Stimulated activated CD4-positive, alpha-beta T cell treated with anti-CD3 and anti-CD28 coated beads, Interleukin-15, amount 100 ng/mL, for 1 hour (primary cell): ENCODE measurements at places on chromosomes 2 and 18.

- DNase-seq: no peak
These were observed 41.0 kb downstream of the NPC1 start for GRCh38 chr18:23545247-23545789.

- no peak for DNase-seq
These were observed 385.5 kb upstream of the HNRNPA3 start for GRCh38 chr2:176826984-176827668.

DNA sequence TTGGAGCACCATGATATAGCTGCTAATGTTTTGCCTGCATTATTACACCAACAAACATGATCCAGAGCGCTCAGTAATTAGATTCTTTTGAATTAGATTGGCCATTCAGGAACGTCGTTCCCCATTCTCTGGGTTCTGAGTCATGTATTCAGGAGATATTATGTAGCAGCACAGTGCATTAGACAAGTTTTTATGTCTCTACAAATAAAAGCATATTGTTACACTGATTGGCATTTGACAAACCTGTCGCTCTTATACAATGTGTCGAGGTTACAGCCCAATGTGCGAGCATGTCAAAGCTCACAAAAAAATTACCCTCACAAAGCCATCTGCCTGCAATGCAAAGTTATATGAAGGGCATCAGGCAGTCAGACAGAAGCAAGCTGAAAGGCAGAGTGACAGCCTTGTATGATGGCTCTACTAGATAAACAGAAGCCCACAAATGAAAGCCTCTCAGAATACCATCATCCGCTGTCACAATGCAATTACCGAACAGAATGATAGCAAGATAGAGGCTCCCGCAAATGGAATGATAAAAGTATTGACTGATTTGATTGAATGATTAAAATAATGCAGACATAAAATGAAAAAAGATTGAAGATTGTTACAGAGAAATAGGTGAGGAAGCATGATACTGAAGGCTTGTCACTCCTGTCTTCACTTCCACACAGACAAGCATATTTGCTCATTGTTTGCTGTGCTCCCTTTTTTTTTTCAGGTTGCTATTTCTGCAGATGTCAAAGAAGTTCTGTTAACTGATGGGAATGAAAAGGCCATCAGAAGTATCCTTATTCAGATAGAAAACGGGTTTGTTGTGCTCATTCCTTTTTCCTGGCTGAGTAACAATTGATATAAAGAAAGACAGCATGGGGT lies 234.6 kb upstream of the SIX3 start:
- DNase-seq: no peak

DNA sequence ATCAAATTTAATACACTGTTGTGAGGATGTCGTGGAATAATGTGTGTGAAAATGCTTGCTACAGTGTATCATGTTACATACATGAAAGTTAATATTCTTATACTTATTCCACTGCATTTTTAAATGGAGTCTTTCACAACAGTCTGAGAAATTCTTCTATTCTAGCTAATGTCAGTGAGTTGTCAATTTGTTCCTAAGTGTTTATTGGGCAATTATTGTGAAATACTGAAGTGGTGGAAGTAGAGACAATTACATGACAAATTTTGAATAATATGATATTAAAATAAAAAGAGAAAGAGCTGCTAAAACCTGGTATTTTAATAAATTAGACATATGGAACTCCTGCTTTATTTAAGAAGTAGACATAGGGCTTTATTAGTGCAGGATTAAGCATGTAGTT lies 176.1 kb downstream of the PTPRM start:
- no peak for DNase-seq

- DNase-seq: no peak
These were observed 472.6 kb upstream of the NETO1 start for GRCh38 chr18:73340135-73340977.

GRCh38 chr2:203900253-203900652 lies 32.7 kb downstream of the CTLA4 start:
- DNase-seq: no peak

GRCh38 chr2:15220603-15221002 lies 340.5 kb downstream of the NBAS start:
- DNase-seq: no peak

DNA sequence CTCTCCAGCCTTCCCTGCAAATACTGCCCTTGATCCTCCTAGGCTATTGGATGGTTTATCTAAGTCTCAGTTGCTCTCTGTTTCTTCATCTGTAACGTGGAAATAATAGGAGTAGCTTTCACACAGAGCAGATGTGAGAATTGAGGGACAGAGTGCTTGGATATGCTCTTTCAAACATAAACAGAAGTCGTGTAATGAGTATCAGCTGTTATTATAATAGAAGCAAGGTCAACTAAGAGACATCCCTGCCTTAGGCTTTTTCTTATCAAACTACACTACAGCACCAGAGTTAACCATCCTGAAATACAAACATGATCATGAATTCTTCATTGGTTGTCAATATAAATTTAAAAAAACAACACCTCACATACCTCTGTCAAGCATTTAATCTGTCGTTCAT lies 138.2 kb downstream of the DOK6 start:
- no peak for DNase-seq

- no peak for DNase-seq
These were observed 77.6 kb downstream of the EPC2 start for GRCh38 chr2:148721991-148722777.

GRCh38 chr18:22702806-22703205 lies 230.3 kb upstream of the RBBP8 start:
- DNase-seq: no peak

DNA sequence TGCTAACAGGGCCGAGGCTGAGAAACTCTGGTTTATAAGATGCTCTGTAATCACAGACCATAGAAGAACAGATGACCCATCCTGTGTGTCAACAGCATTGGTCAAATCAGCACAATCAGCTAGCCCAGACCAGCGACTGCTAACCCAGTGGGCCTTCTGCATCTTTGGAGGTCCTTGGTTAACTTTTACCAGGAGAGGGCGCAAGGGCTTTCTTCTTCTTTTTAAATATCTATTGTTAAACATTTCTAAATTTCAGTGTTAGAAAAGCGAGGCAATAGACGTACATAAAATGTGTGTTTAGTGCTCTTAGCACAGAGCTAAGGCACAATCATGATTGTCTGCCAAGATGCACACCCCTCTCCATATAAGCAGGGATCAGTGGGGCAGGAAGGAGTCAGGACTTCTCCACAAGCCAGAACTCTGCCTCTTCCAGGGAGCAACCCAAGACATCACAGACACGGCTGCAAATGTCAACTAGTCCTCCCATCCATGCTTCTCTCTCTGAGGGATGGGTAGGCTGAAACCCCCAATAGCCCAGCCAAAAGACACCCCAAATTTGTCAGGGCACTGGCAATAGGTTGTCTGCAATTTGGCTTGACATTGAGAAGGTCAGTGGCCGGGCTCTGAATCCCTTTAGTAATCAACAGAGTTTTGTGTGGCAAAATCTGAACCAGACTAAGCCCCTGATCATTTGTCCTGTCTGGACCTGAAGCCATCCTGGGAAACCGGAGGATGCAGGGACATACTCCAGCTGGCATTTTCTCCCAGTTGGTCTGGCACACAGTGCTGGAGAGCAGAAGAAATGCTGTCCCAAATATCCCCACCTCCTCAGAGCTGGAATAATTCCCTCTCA lies 188.2 kb downstream of the BCL2 start:
- DNase-seq: no peak

DNA sequence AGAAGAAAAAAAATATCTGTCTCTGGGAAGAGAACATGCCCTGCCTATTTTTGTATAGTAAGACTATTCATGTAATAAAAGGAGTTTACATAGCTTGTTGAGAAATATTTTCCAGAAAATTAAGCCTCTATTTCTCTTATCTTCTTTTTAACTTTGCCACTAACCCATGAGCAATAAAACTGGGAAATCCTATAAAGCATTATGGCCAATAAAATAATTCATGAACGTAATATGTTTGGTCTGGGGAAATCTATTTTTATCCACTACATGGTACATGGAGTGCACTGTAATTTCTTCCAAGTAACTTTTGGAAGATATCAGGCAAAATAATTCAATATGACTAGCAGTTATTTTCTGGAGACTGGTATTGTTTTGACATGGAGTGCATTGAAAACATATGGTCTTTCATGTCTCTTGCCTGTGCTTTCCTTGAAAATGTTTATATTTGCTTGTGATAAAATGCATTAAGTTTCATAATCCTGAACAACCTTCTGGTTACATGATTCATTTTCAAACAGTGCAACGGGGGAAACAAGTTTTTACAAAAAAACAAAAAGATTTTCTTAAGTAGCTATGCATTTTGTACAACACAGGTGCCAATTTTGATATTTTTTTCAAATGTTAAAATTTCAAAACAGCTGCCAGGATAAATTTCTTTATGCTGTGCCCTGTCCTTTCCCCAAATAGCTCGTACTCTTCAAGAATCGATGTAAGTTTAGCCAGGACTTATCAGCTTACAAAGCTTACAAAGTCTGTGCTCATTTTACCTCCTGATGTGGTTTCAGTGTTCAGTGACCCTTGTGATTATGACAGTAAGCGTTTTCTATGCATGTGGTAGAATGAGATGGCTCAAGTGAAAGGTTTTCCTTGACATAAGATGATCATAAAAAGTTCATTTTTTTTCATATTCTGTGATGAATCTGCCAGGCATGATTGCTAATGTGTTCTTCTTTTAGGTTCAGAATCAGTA lies 194.5 kb downstream of the UBE2E3 start:
- no peak for DNase-seq

DNA sequence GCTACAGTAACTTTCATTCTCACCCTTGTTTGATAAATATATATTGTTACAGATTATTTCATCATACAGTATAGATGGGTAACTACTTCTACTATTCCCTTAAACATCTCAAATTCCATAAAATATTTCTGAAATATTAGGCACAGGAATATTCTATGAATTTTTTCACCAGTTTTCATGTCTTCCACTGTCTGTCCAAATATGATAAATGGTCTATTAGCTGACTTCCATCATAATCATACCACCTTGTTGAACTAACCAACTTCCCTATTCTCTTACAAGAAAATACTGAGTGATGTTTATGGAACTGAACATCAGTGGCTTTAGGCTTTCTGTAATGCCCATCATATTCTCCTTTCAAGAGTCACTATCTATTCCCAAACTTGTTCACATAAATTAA lies 82.4 kb downstream of the TRAPPC8 start:
- no peak for DNase-seq

- no peak for DNase-seq
These were observed 154.9 kb downstream of the ATAD2B start for GRCh38 chr2:23772056-23772455.

- DNase-seq: no peak
These were observed 16.3 kb downstream of the SLC8A1 start for GRCh38 chr2:40435426-40436092.

DNA sequence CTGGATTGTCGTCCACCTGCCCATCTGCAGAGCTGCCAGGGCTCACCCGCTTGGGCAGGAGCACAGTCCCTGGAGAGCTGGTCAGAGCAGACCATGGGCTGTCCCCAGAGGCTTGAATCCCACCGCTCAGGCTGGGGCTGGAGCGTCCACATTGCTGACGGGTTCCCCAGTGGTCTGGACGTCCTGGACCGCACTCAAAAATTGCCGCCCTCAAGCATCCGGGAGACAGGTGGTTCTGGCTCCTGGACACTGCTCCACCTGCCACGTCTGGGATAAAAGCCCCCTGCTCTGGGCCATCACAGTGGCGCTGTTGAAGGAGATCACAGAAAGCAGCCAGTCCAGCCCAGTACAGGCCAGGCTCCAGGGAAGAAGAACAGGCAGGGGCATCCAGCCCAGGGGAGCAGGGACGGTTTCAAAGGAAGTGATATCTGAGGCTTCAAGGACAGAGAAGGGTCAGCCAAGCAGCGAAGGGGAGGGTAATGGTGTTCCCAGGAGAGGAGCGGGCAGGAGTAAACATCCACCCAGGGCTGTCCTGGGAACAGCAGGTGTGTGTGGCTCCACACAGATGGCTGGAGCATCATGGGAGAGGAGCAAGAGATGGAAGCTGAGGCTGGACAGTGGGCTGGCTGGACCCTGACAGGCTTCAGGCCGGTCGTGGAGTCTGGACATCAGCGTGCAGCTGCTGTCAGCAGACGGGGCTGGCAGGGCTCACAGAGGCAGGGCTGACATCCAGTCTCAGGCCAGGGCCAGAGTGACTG lies 21.9 kb upstream of the ID2 start:
- DNase-seq: no peak

DNA sequence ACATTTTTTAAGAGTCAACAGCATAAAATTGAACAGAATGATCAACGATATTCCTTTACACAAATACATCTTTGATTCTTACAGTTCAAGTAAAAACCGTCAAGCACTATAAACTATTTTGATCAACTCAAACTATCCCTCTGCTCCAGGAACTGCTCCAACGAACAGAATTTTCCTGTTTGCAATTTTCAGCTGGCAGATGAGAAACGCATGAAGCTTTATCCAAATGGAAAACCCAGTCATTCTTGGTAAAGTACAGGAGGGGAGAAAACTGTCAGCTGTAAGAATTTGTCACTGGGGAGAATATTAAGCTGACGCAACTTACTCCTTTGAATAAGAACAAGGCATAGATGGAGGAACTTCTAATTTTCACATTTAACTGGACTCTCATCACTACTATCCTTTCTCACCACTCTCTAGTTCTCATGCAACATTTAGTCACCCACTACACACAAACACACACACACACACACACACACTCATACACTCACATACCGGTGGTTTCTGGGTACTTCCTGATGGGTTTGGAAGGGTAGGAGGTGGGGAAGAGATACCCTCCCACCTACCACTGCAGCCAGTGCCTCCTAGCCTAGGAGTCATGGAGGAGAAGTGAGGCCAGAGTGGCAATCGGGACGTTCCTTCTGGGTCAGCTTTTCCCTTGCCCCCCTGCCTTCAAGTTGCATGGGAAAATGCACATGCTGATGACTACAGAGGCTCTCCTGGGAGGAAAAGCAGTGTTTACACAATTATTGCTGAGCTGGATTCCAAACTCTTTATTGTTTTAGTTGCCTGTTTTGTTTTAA lies 54.0 kb upstream of the SPATS2L start:
- DNase-seq: no peak

- peak; percentile 21 for DNase-seq
These were observed 764 bp downstream of the MBD2 start for GRCh38 chr18:54223568-54224241.

GRCh38 chr2:27833931-27834330 lies 56.3 kb downstream of the RBKS start:
- DNase-seq: no peak

GRCh38 chr2:240985881-240986786 lies 12.3 kb upstream of the SNED1 start:
- no peak for DNase-seq

DNA sequence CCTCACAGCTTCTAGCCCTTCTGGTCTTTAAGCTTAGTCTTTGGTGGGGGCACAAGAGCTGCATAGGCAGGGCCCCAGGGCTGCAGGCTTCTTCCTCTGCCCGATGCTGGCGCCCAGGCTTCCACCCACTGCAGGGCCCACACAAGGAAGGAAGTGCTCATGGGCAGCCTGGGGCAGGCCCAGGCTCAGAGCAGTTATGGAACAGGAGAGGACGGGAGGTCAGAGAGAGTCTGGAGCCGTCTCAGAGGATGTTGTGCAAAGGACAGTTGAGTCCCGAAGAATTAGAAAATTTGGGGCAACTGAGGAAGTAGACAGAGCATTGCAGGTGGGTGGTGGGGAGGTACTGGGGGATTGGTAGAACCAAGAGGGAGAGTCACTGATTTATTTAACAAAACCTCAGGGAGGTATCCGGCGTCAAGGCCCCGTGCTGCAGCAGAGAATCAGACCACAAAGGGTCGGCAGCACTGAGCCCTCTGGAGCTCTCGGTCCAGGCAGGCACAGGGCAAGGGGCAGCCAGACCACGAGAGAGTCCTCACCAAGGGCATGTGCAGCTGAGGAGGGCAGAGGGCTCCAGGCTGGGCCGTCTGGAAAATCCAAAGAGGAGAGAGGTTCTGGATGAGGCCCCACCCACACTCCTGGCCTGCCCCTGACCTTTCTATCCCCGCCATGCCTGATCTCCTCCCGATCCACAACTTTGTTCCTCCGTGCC lies 110.8 kb upstream of the GLI2 start:
- no peak for DNase-seq
